ENCODE measurements at places on chromosomes 16 and 17.

- no peak for DNase-seq
These were observed 2.2 kb downstream of the MYO19 start for GRCh38 chr17:36532435-36532975.

- no peak for DNase-seq
These were observed 47.0 kb downstream of the FZD2 start for GRCh38 chr17:44604116-44604761.

DNA sequence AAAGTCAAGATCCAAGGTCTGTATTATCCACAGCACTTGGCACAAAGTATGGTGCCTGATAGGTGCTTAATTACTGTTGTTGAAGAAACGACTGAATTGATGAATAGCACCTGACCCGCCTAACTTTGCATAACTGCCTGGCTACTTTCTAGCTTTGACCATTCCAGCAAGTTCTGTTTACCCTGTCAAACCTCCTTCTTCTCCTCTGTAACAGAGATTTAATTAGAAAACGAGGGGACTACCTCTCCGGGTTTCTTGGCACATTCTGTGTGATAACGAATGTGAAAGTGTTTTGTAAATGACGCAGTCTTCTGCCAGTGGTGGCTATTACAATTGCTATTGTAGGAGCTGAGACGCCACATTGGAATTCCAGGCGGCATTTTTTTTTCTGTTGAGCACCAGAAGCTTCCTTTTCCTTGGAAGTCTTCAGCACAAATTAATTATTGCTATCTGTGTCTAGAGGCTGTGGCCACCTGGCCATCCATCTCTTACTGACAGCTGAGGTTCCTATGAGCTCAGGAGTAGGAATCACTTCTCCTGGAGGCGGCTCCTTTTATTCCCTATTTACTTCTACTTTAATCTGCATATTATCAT lies 522.9 kb downstream of the HS3ST4 start:
- no peak for DNase-seq

DNA sequence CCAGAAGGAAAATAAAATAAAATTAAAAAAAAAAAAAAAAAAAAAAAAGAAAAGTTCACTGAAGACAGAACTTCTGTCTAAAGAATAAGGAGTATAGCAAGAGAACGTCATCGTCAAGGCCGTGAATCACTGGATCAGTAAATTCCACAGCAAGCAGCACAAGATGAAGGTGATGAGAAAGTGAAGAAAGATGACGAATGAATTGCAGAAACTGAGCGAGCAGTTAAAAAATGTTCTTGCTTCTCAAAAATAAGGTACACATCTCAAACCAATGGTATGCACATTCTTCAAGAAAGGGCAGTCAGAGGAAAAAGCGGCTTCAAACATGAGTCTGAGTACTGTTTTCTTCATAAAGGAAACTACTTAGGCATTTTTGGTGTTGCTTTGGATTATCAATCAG lies 104.7 kb downstream of the SMG6 start:
- DNase-seq = no peak

GRCh38 chr17:40952661-40953060 lies 14.1 kb downstream of the KRT39 start:
- DNase-seq = no peak

DNA sequence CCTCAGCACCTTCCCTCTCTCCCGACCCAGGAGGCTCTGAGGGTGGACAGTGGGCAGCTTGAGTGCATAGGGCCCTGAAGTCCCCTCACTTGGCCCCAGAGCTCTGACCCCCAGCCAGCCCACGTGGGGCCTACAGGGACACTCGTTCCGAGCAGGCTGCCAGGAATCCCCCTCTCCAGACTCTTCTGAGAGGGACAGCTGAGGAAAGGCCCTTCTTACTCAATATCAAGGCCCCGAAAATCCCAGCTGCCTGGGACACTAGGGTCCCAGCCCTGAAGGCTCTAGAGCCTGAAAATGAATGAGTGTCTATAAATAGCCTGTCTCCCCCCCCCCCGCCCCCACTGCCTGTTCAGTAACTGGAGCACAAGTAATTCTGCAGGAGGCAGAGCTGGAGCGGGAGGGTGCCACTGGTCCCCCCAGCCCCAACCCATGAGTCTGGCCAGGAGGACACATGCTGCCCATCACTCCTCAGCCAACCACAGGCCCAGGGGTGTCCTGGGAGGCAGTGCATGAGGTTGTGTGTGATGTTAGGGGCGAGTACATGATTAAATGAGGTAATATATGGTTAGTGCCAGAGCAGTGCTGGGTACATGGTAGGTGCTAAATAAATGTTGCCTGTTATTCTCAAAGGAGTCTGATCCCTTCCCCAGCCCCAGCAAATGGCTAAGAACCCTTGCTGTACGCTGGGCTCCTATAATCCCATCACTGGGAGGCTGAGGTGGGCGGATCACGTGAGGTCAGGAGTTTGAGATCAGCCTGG lies 11.6 kb downstream of the ADAM11 start:
- no peak for DNase-seq

DNA sequence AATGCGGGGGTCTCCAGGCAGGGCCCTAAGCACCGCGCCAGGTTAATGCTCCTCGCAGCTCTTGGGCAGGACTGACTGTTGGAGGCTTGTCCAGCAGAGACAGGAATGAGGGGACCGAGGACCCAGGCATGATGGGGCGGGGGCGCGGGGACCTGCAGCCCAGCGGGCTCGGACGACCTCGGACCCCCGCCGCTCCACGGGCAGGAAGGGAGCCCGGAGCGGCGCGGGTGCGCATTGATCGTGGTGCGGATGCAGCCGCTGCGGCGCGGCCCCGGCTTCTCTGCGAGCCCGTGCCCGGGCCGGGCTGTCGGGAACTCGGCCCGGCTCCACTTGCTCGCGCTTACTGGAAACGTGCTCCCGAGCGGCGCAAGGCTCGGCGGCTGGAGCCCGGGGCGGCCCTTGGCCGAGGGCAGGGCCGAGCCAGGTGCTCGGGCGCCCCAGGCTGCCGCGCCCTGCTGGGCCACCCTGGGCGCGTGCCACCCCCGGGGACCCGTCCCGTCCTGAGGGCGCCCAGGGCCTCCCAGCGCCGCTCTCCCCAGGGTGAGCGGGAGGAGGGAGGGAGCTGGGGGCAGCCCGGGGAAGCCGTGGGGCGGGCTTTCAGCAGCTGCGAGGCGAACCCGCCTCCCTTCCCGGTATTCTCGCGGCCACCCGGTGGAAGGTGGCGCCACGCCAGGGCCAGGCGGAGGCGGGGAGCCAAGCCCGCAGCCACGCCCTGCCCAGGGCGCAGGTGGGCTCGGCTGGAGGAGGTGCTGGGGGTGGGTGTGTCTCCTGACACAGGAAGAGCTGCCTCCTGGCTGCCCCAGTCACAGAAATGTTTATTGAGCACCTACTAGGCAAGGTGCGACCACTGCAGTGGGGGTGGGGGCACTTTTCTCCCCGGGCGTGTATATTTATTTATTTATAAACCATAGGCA lies 45.9 kb downstream of the SOCS3 start:
- no peak for DNase-seq

DNA sequence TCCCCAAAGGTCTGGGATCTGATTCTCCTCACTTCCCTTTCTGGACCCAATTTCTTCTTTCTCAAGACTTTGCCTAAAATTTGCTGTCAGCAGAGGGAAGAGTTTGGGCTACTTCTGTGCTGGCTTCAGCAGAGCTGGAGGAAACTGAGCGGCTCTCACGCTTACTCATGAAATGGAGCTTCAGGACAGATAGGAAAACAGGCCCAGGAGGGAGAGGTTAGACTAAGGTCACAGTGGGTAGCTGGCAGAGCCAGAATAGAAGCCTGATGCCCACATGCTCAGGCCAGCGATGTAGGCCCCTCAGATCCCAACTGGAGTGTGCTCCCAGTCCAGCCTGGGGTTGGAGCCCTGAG lies 593 bp downstream of the SLC38A7 start:
- no peak for DNase-seq

DNA sequence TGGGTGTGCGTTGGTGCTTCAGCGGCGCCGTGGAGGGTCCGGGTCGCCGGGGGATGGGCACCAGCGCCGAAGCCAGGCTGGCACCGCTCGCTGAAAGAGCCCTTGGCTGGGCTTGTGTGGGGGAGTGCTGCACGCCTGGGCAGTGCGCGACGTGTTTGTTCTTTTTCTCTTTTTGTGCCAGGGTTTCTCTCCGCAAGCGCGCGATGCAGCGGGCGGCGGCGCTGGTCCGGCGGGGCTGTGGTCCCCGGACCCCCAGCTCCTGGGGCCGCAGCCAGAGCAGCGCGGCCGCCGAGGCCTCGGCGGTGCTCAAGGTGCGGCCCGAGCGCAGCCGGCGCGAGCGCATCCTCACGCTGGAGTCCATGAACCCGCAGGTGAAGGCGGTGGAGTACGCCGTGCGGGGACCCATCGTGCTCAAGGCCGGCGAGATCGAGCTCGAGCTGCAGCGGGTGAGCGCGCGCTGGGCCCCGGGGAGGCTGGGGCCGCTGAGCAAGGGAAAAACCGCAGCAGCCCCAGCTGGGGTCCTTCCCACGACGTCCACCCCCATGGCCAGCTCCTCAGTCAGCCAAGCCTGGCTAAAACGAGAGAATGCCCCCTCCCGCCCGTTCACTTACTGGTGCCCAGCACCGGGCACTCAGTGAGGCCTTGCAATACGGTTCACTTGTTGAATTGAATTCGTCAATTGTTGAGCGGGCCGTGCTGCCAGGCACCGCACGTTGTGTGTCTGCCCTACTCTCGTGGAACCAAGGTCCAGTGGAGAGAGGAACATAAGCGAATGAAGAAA lies 541 bp downstream of the GPT2 start:
- DNase-seq = no peak

DNA sequence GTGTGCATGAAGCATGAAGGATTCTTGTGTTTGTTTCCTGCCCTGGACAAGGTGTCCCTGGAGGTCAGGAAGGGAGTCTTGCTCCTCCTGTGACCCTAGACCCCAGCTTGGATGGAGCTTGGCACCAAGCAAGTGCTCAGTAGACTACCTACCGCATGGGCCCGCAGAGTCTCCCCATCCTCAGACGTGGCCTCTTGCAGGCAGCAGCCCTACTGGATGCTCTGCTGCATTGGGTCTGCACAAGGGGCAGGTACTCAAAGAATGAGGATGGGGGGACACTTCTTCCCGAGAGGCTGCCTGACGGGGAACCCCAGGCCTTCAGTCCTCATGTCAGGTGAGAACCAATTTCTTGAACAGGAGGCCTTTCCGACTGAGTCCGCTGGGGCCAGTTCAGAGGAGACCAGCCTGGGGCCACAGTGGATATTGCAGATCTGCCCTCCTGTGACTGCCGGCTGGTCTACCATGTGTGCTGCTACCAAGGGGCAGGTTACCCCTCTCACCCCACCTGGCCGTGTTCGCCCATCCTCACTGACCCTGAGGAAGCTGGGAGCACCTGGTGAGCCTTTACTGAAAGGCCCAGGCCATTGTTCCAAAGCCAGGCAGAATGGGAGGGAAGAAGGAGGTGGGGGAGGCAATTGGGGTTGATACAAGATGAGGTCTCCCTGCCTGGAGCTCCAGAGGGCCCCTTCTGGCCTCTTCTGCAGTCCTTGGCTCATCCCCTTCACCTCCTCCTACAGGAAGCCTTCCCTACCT lies 206.3 kb downstream of the RAB11FIP4 start:
- DNase-seq = no peak

- DNase-seq = no peak
These were observed 45.3 kb downstream of the GLG1 start for GRCh38 chr16:74561626-74562025.

DNA sequence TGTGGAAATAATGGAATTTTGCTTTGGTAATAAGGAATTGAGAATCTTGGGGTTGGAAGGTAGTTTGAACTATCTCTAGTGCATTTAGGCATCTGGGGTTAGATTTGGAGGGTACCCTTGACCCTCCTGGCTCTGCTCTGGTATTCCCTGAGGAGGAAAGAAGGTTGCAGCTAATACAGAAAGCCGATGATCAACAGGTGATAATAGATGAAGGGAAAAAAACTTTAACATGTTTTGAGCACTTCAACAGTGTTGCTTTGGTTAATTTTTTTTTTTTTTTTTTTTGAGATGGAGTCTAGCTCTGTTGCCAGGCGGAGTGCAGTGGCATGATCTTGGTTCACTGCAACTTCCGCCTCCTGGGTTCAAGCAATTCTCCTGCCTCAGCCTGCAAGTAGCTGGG lies 4.8 kb downstream of the KAT7 start:
- no peak for DNase-seq

DNA sequence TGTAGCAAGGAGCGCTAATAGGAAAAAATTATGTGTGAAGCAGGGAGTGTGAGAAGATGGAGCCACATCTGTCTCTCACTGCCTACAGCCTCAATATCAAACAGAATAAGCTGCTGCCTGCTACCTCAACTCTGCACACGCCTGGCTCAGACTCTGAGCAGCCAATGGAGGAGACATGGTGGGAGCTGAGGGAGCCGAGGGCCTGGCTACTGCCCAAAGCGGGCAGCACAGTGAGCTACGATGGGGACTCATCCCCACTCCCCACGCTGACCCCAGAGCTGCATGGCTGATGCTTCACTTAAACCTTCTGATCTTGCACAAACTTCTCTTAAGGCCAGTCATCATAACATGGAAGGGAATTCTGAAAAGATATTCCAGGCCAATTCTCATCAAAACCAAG lies 11.1 kb upstream of the FLYWCH2 start:
- no peak for DNase-seq

- no peak for DNase-seq
These were observed 52.3 kb downstream of the ABCC1 start for GRCh38 chr16:16001596-16002255.

DNA sequence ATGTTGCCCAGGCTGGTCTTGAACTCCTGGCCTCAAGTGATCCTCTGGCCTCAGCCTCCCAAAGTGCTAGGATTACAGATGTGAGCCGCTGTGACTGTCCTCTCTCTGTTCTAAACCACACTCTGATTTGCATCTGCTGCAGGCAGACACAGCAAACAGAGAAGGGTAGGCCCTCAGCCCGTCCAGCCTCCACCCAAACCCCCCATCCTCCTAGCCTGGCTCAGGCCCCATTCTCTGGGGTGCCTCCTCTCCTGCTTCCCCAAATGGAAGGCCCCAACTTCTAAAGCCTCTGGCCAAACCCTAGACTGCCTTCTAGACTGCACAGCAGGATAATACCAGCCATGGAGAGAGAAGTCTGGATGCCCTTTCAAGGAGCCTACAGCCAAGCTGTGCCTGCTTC lies 4.1 kb upstream of the GFAP start:
- DNase-seq = no peak

- no peak for DNase-seq
These were observed 57.8 kb upstream of the MMP2 start for GRCh38 chr16:55421226-55421625.

DNA sequence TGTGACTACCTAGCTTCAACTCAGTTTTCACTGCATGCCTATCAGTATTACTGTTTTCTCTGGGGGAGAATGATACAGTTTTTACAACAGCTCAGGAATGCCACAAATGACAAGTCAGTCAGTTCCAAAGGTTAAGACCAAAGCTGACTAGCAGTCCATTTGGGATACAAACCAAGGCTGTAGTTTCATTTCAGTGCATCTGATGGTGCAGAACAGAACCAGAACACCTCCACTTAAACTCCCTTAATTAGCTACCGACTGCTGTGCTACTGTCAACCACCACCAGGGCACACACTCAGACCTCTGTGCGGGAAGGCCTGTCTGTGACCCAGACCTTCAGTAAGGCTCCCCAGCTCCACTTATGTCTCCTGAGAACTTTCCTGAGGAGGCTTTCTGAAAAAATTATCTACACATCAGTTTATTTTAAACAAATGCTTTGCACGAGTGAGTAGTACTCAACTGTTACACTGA lies 20.4 kb downstream of the NFE2L1 start:
- no peak for DNase-seq

All from GM12864 (cell line).